ENCODE measurements at places on chromosomes 3 and 15.

DNA sequence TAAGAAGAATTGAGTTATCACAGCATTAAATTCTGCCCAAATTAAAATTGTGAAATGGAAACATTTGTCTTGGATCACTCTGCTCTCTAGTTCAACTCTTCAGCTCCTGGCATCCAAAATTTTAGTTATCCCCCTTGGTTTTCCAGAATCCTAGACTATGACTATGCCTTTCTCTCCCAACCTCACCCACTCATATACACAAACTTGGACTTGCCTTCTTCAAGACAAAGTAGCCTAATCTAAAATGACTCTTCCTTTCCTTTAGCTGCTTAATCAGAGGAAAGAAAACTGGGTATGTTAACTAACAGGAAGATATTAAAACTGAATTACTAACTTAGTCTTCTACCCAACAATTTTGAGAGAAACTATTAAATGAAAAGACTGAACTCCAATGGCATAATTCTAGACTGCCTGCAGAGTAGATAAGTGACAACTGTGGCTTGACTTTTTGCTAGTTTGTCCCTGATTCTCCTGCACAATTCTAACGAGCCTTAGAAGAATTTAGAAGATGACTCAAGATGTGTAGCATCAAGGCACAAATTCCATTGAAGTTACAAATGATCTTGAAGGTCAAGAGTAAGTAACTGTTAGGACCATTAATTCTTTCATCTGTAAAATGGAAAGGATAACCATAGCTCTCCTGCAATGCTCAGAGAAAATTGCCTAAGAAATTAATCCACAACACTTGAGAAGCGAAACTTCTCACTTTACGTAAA is 5.2 kb upstream of the GOLIM4 start:
- no peak for DNase-seq

DNA sequence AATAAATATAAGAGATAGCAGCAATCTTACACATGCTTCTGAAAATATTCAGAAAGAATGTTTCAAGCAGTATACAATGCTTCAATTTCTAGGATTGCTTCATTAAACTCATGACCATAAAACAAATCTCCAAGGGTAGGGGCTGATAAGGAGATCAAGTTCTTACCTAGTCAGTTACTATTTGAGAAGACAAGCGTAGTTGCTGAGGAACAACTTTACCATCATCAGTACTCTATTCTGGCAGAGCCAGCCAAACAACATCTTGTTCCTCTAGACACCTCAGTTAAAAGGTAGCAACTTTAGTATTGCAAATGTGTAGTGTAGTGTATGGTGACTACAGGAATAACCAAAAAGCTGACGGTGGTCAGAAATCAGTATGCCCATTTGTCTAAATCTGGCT is 85.4 kb upstream of the CHRM5 start:
- DNase-seq: no peak

DNA sequence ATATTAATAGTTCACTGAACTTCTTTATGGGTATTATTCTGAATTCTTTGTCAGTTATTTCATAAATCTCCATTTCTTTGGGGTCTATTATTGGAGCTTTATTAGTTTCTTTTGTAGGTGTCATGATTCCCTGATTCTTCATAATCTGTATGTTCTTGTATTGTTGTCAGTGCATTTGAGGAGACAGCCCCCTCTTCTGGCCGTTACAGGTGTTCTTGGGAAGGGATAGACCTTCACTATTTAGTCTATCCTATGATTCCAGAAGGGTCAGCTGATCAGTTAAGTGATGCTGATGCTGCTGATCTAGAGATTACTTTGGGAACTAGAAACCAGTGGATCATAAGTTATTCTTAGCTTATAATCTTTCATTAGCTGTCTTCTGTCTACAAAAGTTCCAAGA is 34.9 kb downstream of the TMEM39A start:
- no peak for DNase-seq

- DNase-seq: no peak
Measured at GRCh38 chr15:59447367-59447766, 9.4 kb downstream of the FAM81A start.

GRCh38 chr15:66287461-66288057 is 5.8 kb upstream of the DIS3L start:
- no peak for DNase-seq

- DNase-seq: no peak
Measured at GRCh38 chr15:86595741-86596140, 516.1 kb downstream of the AGBL1 start.

DNA sequence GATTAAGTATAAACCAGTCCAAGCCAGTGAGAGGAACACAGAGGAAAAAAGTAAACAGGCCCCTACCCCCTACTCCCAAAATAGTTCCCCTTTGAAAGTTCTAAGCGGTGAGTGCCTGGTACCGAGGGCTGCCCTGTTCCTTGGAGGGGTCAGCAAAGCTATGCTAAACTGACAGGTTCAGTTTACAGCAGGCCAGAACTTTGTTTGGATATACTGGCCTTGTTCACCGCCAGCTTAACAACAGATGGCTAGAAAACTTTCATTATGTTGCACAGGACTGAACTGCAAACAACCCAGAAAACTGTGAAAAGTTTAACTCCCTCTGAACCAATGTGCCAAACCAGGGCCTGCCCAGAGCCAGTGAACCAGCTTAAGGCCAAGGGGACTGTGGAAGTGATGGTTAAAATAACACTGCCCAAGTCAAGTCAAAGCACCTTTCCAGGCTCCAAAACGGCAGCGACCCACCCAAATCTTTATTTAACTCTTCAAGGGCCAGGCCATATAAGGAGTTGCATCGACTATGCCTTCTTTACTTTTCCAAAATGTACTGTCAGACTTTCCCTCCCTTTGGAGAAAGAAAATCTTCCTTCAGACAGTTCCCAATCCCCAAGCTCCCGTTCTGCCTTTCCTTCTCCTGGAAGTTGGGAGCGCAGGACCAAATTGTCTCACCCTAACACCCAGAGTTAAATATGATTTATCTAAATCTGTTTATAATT is 448.0 kb downstream of the FOXP1 start:
- DNase-seq: no peak

DNA sequence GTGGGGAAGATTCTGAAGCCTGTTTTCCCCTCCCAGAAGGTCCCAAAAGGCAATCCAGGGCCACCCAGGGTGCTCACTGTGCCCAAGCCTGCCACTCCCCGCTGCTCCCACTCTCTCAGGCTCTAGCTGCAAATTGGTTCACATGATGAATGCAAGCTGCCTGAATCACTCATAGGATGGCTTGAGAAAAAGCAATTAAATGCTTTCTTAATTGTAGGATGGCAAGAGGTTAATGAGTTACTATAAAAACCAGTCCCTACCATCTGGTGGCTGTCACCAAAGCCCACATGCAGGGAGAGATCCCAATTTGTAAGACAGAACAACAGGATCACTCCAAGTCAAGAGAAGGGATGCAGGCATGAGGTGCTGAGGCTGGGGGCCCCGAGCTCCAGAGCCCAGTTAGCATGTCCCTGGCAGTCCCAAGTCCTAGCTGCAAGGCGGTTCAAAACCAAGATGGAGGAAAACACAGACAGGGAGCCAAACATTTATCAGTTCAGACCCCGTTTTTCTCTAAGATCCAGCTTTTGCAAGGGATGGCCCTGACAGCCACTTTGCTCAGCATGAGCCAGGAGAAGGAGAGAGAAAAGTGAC is 207.1 kb downstream of the UACA start:
- no peak for DNase-seq

DNA sequence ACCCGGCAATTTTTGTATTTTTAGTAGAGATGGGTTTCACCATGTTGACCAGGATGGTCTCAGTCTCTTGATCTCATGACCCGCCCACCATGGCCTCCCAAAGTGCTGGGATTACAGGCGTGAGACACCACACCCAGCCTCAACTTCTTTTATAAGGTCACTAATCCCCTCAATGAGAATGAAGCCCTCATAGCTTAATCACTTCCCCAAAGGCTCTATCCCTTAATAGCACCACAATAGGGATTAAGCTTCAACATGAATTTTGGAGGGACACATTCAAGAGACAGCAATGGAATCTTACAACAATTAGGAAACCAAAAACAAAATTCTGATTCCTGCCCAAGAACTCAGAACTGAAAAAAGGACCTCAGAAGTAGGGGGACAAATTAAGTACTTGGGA is 126.8 kb downstream of the ATP1B3 start:
- no peak for DNase-seq

- DNase-seq: no peak
Measured at GRCh38 chr3:105417525-105418289, 51.0 kb downstream of the ALCAM start.

DNA sequence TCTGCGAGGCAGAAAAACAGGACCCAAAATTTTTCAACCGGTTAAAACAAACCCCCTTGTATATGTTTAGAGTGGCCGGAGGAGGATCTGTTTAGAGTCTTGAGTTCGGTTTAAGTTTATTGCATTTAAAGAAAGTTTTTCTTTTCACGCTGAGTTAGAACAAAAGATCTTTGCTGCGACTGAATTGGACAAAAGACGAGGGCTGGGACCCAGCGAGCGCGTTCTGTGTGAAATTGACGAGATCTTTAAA is 9.8 kb downstream of the NR2F2 start:
- no peak for DNase-seq

DNA sequence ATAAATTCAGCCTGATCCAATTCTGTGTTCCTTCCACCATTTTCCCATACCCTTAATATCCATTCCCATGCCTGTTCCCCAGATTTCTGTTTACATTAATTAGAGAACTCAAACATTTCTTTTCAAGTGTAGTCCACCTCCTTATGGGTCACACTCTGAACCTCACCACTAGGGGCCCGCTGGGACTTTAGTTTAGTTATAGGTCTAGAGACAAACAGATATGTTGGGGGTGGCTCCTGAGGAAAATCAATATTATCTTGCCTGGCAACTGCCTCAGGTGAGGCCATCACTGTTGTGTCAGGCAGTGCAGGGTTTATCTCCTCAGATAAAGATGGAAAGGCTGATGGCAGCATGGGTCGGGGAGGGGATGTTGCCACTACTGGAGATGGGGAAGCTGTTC is 72.8 kb downstream of the CLDN1 start:
- DNase-seq: no peak

DNA sequence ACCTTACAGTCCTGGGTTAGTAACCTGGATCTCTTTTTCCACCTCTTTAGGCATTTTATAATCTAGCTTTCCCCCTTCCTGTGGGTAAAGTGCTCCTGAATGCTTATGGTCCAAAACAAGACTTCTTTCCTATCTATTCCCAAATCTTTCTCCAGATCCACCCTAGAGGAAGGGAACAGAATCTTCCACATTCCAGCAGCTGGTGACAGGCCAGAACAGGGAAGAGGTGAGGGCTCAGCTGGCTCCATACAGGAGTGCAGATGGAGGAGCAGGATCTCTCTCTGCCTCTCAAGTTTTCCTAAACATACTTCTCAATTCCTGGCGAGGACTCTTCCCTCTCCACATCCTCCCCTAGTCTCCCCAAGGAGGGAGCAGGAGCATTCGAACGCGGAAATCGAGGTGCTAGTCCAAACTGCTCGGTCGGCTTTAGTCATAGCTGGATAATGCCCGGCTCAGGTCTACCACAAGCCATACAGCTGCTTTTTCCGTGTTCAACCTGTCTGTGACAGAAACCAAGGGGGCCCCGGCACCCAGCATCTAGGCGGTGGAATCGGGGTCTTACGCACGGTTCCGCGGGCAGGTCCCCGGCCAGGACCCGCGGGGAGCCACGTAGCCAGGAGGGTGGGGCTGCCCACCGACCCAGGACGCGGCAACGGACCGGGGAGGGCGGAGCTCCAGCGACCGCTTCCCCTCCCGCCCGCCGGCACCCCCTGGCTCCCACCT is 4.0 kb downstream of the RASSF1 start:
- DNase-seq: no peak

- DNase-seq: no peak
Measured at GRCh38 chr15:39327005-39327730, 253.7 kb upstream of the THBS1 start.

All from cerebellar nuclear complex (tissue), 1 donor.